Choroid plexus epithelial cell (primary cell): ENCODE measurements at places on chromosomes 16 and 17.

DNA sequence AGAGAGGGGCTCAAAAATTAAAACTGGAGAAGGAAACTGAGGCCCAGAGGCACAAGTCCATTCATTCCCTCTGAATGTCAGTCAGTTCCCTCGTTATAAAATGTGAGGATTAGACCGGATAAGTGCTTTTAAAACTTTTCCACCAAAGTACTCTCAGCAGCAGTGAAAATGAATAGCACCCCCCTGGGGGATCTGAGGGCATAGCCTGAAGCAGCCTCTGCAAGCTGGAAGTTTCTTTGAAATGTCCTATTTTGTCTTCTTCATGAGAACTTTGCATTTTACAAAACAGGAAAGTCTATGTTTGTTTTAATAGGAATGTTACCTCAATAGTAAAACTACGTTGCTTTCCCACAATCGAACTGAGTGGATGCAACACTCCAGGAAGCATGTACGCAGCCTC, 273.0 kb downstream of the CEP112 start:
- DNase-seq: peak; percentile 48

GRCh38 chr17:45243750-45244149, 18.1 kb downstream of the SPATA32 start:
- no peak for DNase-seq

DNA sequence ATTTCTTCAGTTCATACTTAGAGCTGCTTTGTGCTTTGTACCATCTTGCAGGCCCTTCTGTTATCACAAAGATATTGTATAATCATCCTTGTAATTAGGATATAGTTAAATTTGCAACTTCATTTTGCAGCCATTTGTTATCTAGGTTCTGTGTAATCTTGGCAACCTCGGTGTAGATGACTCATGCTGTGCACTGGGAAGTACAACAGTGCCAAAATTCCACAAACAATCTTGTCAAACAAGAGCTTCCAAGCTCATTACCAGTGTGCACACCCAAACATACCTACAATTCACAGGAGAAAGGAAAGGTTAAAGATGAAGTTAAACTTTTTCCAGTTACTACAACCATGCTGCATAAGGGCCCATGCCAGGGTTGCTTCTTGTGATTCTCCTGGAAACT, 1231.8 kb downstream of the CDH11 start:
- peak; percentile 33 for DNase-seq

GRCh38 chr16:87169509-87169995, 147.6 kb downstream of the C16orf95 start:
- no peak for DNase-seq

DNA sequence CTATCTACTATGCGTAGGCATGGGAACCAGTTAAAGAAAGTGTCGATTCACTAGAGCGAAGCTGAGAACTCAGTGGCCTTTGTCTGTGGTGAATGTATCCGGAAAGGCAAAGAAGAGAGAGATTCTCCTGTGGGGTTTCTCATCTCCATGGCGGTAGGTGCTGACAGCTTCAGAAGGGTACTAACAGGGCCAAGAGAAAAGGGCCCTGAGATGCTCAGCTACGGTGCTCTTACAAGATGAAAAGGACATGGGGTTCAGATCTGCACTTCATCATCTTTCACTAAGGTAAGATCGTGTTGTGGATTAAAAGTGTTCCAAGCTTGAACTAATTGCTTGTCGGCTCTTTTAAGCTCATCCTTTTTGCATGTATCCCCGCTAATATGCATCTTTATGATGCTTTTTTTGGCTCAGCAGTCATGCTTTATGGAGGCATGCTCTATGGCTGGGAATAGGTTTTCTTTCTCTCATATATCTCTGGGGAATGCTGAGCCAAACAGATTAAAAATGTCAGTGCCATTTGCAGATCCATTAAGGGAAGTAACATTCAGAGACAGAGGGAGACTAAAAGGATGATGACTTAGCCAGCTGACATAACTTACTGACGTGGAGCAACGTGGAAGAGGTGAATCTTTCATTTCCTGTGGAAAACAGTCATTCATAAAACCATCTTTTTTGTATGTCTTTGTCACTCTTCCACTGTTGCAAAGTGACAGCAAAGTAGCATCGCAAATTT, 29.9 kb downstream of the KCNJ16 start:
- no peak for DNase-seq

- peak; percentile 96 for DNase-seq
Measured at GRCh38 chr16:68005786-68006286, 6.6 kb upstream of the DPEP2 start.

GRCh38 chr17:76040376-76040775, 13.3 kb upstream of the EVPL start:
- DNase-seq: no peak

- peak; percentile 90 for DNase-seq
Measured at GRCh38 chr17:68399638-68400403, 57.5 kb downstream of the WIPI1 start.

DNA sequence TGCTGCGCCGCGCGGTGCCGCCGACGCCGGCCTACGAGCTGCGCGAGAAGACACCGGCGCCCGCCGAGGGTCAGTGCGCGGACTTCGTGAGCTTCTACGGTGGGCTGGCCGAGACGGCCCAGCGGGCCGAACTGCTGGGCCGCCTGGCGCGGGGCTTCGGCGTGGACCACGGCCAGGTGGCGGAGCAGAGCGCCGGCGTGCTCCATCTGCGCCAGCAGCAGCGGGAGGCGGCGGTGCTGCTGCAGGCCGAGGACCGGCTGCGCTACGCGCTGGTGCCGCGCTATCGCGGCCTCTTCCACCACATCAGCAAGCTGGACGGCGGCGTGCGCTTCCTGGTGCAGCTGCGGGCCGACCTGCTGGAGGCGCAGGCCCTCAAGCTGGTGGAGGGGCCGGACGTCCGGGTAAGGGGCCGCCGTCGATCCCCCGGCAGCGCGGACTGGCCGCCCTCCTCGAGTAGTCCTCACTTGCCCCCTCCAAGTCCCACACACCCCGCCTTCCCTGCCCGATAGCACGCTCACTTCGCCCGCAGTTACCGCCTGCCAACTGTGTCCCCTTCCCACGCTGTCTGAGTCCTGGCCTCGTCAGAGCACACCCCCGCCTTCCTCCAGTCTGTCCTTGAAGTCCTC, 470 bp downstream of the MLYCD start:
- DNase-seq: peak; percentile 74

GRCh38 chr16:66801320-66802105, at the start of gene TERB1:
Gene TERB1, minus strand, starts transcription at chr16:66801584. Its CDS starts 4,786 bp downstream, at chr16:66796798.
- DNase-seq: no peak

GRCh38 chr17:64085650-64086005, 44.3 kb downstream of the ERN1 start:
- no peak for DNase-seq

DNA sequence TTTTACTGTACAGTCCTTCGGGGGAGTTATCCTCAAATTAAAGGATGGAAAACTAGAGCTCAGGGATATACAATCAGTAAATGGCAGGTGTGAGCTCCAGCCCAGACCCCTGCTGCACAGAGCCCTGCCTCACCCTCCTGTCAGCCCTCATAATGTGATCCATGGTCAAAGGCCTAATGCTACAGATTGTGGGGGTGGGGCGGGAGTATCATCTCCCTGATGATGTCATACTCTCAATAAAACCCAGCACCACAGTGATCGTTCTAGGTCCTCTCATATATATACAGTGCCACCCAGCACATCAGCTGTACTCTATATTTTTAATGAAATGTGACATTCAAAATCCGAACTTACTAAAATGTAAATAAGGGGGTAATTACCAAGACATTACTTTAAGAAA, 61.5 kb downstream of the SLC39A11 start:
- DNase-seq: no peak

DNA sequence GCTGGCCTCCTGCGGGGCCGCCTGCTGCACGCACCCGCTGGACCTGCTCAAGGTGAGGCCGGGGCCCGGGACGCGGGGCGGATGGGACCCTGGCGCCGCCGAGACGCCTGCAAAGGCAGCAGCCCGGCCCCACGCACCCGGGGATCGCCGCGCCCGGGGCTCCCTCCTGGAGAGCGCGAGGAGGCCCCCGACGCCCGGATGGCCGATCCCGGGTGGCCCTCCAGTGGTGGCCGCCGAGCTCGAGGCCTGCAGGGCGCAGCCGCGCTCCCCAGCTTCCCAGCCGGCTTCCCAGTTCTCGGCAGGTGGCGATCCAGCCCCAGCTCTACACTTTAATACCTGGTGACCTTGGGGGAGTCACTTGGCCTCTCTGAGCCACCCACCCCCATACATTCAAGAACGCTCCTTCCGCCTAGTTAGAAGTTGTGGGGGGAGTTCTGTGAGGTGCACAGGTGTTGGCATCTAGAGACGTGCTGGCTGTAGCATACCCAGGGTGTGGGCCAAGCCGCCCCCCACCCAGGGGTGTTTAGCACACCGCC, 452 bp downstream of the SLC25A10 start:
- DNase-seq: peak; percentile 19

- peak; percentile 68 for DNase-seq
Measured at GRCh38 chr16:87202346-87202745, 114.8 kb downstream of the C16orf95 start.
